ENCODE measurements at places on chromosomes 5 and 9.
A peak's percentile ranks its signal among the peaks of the same experiment; 100 is the strongest.

- no peak for DNase-seq
These were observed 351.4 kb downstream of the SEMA5A start for GRCh38 chr5:9194509-9194908.

GRCh38 chr9:27109621-27110020, 596 bp downstream of the TEK start:
- no peak for DNase-seq

DNA sequence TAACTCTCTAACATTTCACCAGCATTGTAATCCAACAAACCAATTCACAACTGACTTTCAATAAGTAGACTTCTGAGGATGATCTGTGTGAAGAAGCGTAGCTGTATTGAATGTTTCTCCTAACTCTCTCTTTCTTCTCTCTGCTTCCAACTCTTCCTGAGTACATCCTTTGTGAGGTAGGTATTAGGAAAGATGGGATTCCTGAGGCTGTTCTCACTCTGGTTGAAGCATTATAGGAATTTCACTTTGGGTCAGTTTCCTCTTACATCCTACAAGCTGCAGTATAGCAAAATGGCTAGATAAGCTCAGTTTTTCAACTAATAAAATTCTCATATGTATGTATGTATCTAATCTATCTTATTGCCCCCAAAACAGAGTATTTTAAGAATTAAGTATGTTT, 702.8 kb downstream of the CETN3 start:
- no peak for DNase-seq

- peak; percentile 71 for DNase-seq
These were observed 50.9 kb upstream of the SARDH start for GRCh38 chr9:133788819-133789717.

DNA sequence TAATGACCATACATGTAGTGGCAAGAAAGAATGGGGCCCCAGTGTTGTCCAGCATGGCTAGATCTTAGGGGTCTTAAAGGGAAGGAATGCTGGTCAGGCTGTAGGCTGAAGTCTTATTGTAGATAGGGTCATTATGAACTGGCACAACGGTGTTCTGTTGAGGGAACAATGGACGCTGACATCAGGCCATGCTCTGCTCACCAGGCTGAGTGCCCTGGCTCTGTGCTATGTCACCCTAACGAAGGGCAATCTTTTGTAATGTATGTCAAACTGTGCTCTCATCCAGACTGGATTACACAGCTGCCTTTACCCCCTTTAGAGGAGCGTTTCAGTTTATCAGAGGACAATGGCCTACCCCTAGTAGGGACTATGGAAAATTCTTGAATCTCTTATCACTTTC, 14.6 kb upstream of the ZNF608 start:
- DNase-seq = no peak

DNA sequence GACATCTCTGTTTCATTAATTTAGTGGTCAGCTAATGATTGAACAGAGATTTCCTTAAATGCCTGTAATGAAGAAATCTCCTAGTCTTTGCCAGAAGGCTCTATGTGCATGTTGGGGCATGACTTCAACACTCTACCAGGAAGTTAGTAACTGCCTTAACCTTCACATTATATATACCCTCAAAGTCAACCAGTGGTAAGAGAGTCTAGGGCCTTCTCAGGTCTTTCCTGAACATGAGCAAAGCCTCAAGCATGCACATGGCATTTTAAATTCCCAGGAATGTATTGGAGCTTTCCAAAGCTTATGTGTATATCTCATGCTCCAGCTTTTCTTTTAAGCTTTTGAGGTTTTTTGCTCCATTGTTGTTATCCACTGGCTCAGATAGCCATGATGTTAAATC, 388.3 kb downstream of the ARRDC3 start:
- DNase-seq = no peak

- DNase-seq = no peak
These were observed 116.6 kb downstream of the VPS13A start for GRCh38 chr9:77293949-77294348.

- no peak for DNase-seq
These were observed 73.0 kb upstream of the SMIM23 start for GRCh38 chr5:171712616-171713015.

DNA sequence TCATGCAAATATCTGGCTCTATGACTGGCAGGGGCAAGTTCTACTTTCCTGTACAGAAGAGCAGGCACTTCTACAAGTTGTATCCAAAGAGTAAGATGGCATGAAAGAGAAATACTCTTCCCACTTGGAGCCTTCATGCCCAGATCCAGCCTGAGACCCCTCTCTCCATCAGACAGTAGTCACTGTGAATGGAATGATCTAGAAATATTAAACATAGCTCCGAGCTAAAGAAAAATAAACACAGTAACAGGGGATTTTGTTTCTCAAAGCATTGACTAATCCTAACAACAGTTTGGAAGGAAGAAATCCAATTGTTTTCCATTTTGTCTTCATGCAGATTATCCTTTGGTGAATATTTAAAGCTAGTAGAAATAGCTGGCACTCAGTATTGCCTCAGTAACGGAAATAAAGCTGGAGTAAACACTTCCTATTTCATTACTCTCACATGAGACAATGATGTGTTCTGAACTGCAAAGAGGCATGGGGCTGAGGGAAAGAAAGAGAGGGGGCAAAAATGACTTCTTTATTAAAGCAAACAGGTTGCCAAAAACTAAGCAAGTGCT, 100.0 kb downstream of the SEMA5A start:
- DNase-seq = no peak

GRCh38 chr5:18380729-18381362, 746.6 kb downstream of the TAF11L14 start:
- no peak for DNase-seq

GRCh38 chr9:116336133-116336862, 182.7 kb downstream of the PAPPA start:
- DNase-seq = no peak
